ENCODE measurements at places on chromosomes 7 and 10.

DNA sequence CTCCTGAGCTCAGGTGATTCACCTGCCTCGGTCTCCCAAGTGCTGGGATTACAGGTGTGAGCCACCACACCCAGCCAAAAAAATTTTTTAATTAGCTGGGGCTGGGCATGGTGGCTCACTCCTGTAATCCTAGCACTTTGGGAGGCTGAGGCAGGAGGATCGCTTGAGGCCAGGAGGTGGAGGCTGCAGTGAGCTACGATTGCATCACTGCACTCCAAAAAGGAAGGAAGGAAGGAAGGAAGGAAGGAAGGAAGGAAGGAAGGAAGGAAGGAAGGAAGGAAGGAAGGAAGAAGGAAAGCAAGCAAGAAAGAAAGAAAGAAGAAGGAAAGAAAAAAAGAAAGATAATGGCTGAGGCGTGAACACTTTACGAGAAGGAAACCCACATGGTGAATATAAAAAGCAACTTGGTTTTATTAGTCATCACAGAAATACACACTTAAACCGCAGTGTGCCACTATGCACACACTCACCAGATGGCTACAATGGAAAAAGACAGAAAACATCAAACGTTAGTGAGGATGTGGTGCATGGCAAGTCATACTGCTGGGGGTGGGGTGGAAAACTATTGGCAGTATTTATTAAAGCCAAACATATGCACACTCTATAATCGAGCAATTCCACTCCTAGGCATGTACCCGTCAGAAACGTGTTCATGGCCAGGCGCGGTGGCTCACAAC, 4.4 kb upstream of the CCL26 start:
- DNase-seq = peak; percentile 46

DNA sequence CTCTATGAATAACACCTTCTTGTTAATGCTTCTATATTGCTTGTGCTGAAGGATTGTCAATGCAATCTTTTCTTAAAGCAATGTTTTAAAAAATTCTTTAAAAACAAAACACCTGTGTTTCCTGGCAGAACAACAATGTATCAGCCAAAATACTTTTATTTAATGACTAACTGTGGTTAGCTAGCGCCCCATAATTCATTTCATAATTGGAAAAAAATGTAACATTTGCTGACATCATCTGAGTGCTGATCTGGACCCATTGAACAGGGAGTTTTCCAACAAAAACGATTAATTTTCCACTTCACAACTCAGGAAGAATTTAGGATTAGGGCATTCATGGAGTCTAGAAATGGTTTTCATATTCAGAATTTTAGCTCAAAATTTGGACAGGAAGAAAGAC, 137.6 kb upstream of the CDK6 start:
- DNase-seq = no peak

DNA sequence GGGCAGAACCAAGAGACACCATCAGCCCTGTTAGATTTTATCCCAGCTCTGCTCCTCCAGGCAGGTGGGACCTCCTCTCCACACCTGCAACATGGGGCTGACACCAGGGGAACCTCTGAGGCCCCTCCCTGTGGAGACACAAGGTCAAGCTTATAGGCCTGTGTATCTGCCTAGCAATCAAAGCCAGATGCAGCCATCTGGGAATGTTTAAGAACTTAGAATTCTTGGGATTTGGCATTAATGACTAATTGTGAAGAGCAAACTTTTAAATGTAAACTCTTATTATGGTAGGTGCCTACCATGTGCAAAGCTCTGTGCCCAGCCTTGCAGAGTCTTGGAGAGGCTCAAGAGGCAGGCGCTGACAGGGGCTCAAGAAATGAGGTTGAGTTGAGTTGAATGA, 52.1 kb downstream of the TBATA start:
- DNase-seq = no peak

DNA sequence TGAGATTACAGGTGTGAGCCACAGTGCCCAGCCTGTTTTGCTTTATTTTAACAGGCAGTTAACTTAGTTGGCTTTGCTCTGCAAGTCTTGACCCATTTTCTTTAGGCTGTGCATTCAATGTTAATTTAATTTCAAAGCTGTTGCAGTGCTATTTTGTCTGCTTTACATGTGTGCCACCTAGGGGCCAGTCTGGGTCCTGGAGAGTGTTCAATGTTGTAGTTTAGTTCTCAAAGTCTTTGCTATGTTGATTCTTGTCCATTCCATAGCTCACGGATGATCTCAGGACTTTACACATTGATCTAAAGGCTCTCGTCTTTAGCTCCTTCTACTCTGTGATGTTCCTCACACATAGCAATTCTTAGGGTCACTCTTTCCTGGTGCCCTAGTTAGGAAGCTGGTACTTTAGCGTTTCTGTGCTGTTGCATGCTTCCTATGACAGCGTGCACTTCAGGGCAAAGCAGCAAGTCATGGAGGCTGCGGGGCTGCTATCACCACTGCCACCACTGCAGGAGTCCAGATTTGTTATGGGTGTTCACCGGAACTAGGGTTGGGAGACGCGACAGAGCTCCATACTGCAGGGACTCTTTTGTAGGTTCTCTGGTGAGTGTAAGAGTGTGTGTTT, 16.4 kb upstream of the ABCA13 start:
- DNase-seq = peak; percentile 27

DNA sequence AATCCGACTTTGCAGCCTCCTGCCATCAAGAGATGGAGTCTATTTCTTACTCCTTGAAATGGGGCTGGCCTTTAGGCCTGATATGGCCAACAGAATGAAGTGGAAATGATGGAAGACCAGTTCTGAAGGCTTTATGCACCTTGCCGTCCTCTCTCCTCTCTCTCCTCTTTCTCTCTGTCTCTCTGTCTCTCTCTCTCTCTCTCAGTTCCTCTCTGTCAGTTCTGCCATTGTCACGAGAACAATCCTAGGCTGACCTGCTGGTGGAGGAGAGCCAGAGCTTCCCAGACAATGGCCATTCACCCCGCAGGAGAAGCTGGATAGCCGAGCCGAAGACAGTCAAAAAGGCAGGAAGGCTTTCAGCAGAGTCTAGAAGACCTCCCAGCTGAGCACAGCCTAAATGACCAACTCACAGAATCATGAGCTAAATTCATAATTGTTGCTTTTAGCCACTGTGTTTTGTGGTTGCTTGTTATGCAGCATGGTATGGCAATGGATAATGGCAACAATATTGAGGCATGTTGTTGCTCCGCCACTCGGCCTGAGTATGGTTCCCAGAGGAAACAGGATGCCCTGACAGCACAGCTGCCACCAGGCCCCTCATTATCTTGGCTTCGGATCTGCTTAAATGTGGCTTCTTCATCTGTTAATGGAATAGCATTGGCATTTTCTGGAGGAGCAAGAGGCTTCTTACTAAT, 35.5 kb downstream of the FRMPD2 start:
- no peak for DNase-seq

- DNase-seq = no peak
These were observed 743.8 kb upstream of the LRRN3 start for GRCh38 chr7:110347081-110347480.

- no peak for DNase-seq
These were observed 46.1 kb downstream of the PPIF start for GRCh38 chr10:79393221-79393923.

- DNase-seq = no peak
These were observed 10.1 kb downstream of the PSAP start for GRCh38 chr10:71840958-71841335.

DNA sequence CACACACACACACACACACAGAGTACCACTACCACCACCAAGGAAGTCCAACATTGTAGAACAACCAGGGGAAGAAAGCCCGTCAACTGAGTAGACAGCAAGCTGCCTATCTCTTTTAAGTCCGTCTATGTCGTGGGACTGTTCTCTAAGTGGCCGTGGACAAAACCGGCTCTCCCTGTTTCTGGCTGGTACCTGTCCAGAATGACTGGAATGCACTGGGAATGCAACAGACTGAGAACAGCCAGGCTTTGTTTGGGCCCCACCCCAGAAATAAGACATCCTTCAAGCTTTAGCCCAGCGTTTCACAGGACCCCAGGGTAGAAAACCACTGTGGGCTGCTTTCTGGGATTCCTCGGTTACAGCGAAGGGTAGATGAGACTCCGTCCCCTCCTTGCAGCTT, 203.6 kb downstream of the TCERG1L start:
- no peak for DNase-seq

DNA sequence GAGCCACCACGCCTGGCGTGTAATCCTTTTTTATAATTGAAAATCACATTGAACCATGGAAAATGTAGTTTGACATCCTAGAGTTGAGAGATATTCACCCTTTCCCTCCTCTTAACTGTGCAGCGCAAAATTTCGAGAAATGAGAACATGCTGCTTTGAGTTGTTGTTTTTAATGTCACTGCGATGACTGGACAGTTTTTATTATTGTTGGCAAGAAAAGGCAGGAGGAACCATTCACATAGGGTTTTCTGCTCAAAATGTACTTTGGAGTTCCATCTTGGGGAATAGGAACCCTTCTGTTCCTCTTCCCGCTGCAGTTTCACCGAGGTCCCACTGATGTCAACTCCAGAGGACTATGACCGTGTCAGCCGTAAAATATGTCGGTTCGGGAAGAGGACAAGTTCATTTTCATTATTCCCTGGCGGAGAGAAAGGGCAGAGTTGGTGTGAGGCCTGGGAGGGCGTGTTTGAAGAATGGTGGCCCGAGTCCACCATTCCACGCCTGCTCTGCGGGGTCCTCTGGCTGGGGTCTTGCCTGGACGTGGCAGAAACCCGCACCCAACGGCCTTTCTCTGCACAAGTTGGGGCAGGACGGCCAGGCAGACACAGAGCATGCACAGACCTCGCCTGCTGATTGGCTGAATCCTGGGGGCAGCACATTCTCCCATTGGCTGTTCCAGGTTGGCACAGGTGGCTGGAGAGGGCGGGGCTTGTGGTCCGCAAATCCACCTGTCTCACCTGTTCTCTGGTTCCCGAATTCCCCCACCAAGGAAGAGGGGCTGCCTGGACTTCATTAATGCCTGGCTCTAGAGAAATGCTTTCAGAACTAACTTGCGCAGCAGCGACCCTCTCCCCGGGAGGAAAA, 105.1 kb upstream of the TCF7L2 start:
- DNase-seq = no peak

DNA sequence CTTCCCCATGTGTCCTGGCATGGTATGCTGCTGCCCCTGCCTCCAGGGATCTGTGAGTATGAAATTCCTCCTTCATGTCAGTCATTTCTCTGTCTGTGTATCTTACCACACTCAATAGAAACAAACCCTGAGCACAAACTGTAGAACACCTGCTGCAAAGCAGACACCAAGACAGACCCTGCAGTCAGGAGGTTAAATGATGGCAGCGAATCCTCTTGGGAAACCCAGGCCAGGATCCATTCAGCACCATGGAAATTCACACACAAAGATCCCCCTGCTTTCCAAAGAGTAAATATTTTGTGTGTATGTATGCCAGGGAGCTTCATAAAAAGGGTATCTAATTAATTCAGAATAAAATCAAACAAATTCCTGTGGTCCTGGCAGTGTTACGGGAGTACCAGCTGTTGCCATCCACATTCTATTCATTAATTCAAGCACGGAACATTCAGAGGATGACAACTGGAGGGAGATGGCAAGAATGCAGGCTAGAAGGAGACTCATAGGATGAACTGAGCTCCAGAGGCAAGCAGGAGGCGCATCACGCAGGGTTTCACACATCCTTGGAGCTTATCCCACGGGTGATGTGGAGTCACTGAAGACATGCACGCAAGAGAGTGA, 14.8 kb downstream of the ITIH5 start:
- DNase-seq = no peak

DNA sequence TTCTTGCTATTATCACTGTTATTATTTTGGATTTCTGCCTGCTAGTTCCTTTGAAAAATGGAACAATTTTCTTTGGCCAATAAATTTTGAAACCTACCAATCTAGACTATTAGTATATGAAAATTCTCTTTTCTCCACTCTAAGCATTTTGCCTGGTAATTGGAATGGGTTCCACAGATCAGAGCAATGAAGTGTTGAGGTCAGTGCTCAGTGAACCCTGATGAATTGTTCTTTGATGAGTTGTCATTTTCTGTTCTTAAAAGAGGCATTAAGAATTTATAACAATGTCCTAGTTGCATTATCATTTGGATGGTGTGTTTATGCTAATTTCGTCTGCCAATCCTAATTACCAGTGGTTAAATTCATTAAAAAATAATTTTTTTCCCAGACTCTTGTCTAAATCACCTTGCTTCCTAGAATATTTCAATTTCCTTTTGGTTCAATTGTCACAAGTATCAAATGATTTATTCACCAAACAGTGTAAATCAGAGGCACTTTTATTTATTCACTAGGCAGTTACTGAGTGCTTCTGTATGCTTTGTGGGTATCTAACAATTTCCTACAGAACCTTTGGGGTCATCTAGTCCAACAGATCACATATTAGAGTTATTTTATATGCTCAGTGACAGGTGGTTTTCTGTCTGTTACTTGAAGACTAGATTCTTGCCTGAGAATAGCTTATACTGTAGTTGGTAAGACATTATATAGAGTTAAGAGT, 239.0 kb downstream of the DNAJB9 start:
- no peak for DNase-seq

DNA sequence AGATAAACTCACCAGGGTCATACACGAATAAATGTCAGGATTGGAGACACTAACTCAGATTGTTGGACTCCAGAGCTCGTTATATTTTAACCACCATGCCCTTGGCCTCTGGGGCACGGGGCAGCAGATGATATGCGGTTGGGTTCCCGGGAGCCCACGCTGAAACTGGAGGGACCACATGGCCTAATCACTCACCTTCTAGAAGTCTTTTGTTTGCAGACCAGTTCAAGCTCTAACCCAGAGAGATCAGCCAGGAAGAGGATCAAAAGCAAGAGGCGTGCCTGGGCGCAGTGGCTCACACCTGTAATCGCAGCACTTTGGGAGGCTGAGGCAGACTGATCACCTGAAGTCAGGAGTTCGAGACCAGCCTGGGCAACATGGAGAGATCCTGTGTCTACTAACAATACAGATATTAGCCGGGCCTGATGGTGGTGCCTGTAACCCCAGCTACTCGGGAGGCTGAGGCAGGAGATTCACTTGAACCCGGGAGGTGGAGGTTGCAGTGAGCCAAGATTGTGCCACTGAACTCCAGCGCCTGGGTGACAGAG, 42.6 kb upstream of the ECHDC3 start:
- no peak for DNase-seq

DNA sequence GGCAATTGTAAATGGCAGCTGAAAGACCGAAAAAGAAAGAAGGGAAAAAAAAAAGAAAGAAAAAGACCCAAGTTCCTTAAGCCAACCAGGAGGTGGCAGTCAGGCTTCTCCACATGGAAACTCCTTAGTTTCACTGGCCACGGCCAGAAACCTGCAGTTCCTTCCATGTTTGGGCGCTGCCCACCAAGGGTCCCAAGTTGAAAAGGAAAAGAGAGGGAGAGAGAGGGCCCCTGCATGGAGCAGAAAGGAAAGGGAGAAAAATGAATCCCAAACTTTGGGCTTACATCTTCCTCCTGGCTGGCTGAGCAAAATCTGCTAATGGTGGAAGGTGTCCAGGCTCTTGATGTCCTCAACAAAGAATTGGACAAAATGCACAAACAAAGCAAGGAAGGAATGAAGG, 31.8 kb upstream of the ABCA13 start:
- no peak for DNase-seq

- no peak for DNase-seq
These were observed 569.0 kb upstream of the C7orf33 start for GRCh38 chr7:148021507-148022045.

DNA sequence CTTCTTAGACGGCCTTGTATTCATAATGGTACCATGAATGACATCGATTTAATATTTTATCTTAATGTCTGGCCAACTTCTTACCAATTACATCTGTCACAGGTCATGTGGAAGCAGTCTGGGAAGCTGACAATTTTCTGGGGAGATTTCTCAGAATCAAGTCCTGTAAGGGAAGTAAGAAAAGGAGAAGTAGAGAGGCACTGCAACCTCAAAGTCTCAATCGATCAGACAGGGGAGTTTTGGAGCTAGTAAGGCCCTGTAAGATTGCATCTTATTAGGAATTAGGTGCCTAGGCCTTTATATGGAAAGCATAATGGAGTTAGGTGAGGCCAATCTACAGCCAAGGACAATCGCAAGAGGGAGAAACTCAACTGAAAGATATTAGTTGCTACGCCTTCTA, 694.6 kb upstream of the SORCS1 start:
- DNase-seq = no peak
